ENCODE measurements at places on chromosomes 7 and 10.

DNA sequence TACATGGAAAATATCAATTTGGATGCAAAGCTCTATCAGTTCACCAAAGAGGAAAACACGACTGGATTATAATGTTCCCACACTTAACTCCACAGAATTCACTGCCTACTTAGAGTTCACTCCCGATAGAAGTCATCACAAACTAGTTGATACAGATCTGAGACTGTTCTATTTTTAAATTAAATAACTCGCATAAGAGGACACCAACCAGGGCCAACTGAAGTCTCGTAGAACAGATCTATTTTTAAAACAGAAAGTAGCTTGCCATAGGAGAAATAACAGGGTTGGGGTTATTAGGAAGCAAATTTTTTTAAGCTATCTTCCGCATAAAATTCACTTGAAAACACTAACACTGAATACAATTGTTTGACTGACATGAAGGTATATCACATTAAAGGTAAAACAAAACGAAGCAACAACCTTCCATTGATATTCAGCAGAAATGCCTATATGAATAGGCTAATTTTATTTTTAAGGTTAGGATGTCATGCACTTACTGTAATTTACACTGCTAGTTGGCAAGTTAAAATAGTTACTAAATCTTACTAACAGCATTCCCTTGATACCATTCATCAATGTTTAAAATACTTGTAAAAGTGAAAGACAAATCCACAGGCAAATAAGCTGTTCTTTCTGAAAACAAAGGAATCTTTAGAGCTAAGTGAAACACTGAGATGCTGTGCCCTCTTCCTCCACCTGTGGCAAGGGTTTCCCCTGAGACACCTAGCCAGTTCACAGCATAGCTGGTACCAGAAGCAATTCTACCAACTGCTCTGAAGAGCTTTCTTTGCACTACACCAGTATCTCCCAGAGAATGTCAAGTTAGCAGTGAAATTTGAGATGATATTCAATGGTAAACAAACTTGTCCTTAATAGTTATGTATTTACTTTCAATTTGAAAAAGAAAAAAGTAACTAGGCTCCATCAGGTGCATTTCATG is 186.7 kb upstream of the ANK3 start:
- peak; percentile 9 for DNase-seq

DNA sequence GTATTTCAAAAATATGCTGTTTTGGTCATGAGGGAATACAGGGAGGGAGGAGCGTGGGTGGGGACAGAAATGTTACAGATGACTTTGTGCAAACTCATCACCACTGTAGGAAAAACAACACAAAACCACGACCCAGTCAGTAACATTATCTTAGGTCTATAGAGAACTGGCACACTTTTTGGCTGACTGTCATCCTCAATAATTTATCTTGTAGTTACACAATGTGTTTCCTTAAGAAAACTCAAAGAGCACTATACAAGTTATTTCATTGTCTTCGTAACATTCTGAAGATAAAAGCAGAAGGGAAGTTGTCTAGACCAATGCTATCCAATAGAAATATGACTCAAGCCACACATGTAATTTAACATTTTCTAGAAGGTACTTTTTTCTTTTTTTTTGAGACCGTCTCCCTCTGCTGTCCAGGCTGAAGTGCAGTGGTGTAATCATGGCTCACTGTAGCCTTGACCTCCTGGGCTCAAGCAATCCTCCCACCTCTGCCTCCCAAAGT is 16.9 kb upstream of the CDK14 start:
- no peak for DNase-seq

- no peak for DNase-seq
These were observed at the start of gene ASIC3 for GRCh38 chr7:151047976-151048815. ASIC3 (plus strand) TSS chr7:151048531; CDS start chr7:151048886, 355 bp downstream.

GRCh38 chr7:46007990-46008643 is 87.0 kb upstream of the IGFBP3 start:
- no peak for DNase-seq

- no peak for DNase-seq
These were observed 67.7 kb upstream of the KMT2E start for GRCh38 chr7:104946338-104946737.

- no peak for DNase-seq
These were observed 20.5 kb downstream of the MPP7 start for GRCh38 chr10:28282336-28282735.

DNA sequence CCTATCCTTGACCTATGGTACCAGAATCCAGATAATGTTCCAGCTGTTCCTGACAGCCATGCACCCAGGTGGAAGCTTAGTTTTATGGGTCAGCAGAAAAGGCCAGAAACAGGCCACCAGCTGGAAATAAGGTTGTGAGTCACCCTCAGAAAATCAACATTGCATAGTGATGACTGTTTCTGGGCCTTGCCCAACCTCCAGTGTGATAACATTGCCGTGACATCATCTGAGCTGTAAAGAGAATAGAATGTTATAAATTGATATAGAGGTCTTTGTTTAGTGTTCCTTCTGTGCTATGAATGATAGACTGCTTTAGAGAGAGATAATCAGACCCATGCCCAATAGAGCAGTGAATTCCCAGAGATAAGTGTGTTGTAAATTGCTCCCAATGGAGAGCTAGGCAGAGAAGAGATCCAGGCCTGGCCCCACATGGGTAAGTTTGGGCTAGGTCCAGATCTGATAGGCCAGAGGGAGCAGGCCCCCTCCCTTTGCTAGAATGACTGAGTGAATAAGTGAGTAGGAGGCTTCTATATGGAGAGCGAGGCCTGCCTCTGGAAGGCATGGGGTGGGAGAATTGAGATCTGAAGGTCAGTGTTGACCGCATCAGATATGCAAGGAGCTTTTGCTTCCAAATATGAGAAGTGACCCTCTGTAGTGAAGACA is 14.2 kb upstream of the HPS1 start:
- DNase-seq: peak; percentile 81

All from hepatic stellate cell (primary cell).